Adrenal gland (tissue), 19 donors: ENCODE measurements at places on chromosomes 7 and 10. TPM values are rescaled to one million over a fixed set of nuclear protein-coding genes. Genes with fewer than 3 reads are reported as not detected.
A peak's percentile ranks its signal among the peaks of the same experiment; 100 is the strongest.

GPR85 gene
- 1.4 TPM for total RNA-seq

GPR37 gene
- 0.13 TPM for total RNA-seq

DPP6 gene
- 9.5 TPM for total RNA-seq

DNA sequence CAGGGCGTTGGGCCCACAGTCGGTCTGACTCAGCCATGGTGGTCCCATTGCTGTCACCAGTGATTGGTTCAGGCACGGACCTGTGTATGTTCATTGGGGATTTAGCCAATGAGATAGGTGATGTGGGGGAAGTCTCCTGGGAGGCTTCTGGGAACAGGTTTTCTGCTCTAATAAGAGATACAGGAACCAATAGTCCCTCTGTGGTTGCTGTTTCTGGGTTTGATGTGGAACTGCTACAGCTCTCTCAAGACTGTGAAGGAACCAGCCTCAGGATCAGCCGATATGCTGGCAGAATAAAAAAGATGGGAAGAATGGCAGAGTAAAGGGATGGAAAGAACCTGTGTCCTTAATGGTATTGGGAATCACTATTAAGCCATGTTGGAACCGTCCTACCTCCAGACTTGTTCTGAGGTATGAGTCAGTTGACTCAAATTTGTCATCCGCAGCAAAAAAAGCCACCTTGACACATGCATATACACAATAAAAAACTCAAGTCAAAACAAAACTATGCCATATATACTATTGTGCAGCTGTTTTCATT is 70.6 kb downstream of the MCMBP start:
- H3K27me3 ChIP-seq = no peaks in the 10 kb centered on the region
- H3K27ac ChIP-seq = no peak overlapping the region
- H3K4me3 ChIP-seq = no peak overlapping the region
- no peak for DNase-seq
- H3K36me3 ChIP-seq = no peaks in the 10 kb centered on the region
- H3K4me1 ChIP-seq = no peaks in the 10 kb centered on the region

DNA sequence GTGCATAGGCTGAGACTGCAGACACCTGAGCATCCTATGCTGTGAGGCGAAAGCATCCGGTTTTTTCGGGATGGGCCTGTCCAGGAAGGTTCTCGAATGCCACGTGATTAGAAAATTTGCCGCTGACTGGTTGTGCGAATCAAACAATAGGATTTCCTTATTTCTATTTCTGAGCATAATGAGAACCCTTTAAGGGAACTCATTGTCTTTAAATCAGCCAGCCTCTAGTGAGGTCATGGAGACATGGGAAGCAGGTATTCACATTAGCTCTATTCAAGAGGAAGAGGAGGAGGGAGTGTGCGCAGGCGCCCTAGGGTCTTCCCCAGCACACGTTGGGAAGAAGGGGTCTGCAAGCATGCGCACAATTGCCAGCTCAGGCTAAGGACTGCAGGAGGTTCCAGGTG is 5.6 kb downstream of the GIMAP1 start:
- H3K36me3 ChIP-seq = no peaks in the 10 kb centered on the region
- DNase-seq = no peak
- H3K27ac ChIP-seq = no peak overlapping the region
- H3K4me3 ChIP-seq = no peak overlapping the region

GRCh38 chr7:7157177-7157886 is 25.0 kb upstream of the C1GALT1 start:
- no peaks in the 10 kb centered on the region for H3K36me3 ChIP-seq
- no peak for DNase-seq
- no peaks in the 10 kb centered on the region for H3K4me1 ChIP-seq
- H3K27me3 ChIP-seq = no peaks in the 10 kb centered on the region
- H3K4me3 ChIP-seq = no peak overlapping the region

DNA sequence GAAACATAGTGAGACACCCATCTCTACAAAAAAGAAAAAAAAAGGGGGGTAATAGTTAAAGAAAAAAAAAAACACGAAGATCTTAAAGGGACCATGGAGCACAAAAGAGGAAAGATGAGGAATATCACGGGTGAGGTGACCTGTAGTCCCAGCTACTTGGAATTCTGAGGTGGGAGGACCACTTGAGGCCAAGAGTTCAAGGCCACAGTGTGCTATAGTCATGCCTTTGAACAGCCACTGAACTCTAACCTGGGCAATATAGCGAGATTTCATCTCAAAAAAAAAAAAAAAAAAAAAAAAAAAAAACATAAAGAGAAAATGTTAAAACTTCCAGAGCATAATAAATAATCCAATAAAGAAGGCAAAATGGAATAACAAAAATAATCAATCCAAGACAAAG is 23.6 kb downstream of the AKR1D1 start:
- no peak for DNase-seq
- no peaks in the 10 kb centered on the region for H3K4me1 ChIP-seq
- H3K4me3 ChIP-seq = no peak overlapping the region
- H3K36me3 ChIP-seq = no peaks in the 10 kb centered on the region

DNA sequence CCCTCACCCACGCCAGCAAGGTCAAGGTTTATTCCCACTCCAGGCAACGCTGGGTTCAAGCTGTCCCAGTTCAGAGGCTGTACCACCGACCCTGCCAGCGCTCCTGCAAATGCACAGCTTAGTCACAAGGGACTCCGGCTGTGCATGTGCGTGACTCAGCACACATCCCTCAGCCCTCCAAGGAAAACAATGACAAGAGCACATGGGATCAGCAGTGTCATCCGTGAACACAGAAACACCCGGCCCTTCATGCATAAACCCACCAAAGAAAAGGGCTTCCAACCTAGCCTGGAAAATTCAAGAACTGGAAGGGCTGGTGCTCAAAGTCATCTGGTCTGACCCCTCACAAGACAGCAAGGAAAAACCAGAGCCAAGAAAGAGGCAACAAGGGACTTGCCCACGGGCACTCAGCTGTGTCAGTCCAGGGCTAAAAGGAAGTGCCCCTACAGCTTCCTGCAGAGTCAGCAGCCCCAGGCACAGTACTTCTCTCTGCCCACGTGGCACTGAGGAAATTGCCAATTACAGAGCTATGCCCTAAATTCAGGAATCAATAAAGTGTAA is 106.1 kb downstream of the KCNMA1 start:
- peak; percentile 80 for DNase-seq
- no peaks in the 10 kb centered on the region for H3K27me3 ChIP-seq
- no peak overlapping the region for H3K4me3 ChIP-seq
- no peaks in the 10 kb centered on the region for H3K36me3 ChIP-seq

GRCh38 chr10:78283069-78283682 is 249.5 kb downstream of the RPS24 start:
- no peaks in the 10 kb centered on the region for H3K4me1 ChIP-seq
- H3K27ac ChIP-seq = no peak overlapping the region
- H3K4me3 ChIP-seq = no peak overlapping the region
- no peaks in the 10 kb centered on the region for H3K27me3 ChIP-seq

GRCh38 chr10:132808383-132809231 is 22.7 kb upstream of the NKX6-2 start:
- no peaks in the 10 kb centered on the region for H3K4me1 ChIP-seq
- no peak overlapping the region for H3K4me3 ChIP-seq
- no peaks in the 10 kb centered on the region for H3K27me3 ChIP-seq
- no peaks in the 10 kb centered on the region for H3K36me3 ChIP-seq
- DNase-seq = no peak
- H3K27ac ChIP-seq = no peak overlapping the region

DNA sequence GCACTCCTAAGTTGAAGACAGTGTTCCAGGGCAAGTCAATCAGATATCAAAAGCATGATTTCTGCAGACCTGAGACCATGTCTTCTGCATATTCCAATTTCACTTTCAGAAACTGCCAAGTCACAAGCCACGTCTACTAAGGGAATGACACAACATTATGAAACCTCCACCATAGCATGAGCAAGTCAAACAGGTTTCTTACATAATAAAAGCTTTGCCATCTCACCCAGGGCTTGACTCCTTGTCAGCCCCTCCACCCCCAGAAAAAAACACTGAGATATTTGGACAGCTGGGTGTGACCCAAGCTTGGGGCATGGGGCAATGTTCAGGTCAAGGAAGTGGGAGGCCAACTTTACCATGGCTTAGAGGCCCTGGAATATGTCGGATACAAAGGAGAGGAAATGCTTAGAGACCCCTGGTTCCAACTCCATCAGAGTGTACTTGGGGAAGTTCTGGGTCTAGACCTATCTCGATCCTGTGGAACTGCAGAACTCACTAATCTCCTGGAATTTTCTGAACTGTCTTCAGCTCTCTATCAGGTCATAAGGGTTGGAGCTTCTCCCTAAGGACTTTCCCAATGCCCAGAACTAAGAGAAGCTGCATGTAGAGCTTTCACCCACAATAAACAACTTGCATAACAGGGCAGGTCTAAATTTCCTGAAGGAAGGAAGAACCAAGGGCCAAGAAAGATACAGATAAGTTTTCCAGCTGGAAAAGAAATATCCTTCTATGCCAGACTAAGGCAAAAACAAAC is 80.6 kb upstream of the NAMPT start:
- H3K36me3 ChIP-seq = no peaks in the 10 kb centered on the region
- DNase-seq = no peak
- no peak overlapping the region for H3K27ac ChIP-seq

- H3K4me3 ChIP-seq = no peak overlapping the region
- no peaks in the 10 kb centered on the region for H3K27me3 ChIP-seq
- H3K36me3 ChIP-seq = no peaks in the 10 kb centered on the region
- H3K4me1 ChIP-seq = no peaks in the 10 kb centered on the region
- no peak overlapping the region for H3K27ac ChIP-seq
Measured at GRCh38 chr10:35161906-35162305, 35.3 kb downstream of the CREM start.

DNA sequence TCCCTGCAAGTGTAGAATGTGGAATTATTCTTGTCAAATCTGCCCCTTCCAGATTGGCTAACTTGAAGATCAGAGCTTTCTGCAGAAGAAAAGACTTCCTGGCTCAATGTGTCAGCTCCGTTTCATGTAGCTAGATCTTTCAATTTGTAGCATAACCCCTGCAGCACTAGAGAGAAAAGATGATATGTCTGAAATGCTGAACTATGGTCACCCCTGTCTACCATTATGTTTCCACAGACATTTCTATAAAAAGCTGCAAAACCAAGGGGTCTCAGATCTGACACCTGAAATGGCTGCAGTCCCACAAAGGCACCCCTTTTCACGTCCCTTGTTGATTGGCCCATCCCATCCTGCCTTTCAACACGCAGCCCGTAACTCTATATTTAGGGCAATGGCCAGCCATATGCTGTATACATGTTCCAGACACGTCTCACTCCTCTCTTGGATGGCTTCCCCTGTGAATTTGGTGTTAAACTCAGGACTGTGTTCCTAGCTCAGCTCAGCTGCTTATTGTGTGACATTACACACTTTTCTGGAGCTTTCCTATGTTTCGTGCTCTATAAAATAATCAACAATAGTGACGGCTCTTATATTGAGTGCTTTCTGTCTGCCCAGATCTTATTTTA is 648.6 kb upstream of the CELF2 start:
- no peaks in the 10 kb centered on the region for H3K4me1 ChIP-seq
- no peak overlapping the region for H3K27ac ChIP-seq
- H3K4me3 ChIP-seq = no peak overlapping the region
- no peaks in the 10 kb centered on the region for H3K36me3 ChIP-seq

- peaks cover 6% of the 10 kb centered on the region for H3K27me3 ChIP-seq
- no peak overlapping the region for H3K27ac ChIP-seq
- DNase-seq = no peak
- no peak overlapping the region for H3K4me3 ChIP-seq
- H3K36me3 ChIP-seq = no peaks in the 10 kb centered on the region
- H3K4me1 ChIP-seq = no peaks in the 10 kb centered on the region
Measured at GRCh38 chr10:117431160-117431559, 55.9 kb upstream of the PDZD8 start.
